ENCODE measurements at places on chromosomes 11 and 22.

DNA sequence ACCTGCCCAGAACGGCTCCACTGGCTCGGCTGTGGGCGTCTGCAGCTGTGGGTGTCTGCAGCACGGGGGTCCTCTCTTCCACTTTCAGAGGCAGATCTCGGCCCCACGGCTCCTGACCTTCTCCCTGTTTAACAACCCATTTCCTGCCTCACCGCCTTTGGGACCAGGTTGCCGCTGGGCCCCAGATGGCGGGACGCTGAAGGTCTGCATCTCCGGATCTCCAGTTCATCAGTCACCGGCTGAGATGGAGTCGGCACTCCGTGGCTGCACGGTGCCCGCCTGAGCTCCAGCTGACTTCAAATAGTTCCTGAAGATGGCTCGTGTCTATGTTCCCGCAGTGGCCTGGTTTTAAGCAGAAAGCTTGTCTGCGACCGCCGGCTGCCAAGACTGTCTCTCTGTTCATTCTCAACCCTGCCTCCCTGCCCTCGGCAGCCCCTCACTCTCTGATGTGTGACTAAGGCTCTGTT is 475.9 kb downstream of the BRD1 start:
- no peak for DNase-seq

DNA sequence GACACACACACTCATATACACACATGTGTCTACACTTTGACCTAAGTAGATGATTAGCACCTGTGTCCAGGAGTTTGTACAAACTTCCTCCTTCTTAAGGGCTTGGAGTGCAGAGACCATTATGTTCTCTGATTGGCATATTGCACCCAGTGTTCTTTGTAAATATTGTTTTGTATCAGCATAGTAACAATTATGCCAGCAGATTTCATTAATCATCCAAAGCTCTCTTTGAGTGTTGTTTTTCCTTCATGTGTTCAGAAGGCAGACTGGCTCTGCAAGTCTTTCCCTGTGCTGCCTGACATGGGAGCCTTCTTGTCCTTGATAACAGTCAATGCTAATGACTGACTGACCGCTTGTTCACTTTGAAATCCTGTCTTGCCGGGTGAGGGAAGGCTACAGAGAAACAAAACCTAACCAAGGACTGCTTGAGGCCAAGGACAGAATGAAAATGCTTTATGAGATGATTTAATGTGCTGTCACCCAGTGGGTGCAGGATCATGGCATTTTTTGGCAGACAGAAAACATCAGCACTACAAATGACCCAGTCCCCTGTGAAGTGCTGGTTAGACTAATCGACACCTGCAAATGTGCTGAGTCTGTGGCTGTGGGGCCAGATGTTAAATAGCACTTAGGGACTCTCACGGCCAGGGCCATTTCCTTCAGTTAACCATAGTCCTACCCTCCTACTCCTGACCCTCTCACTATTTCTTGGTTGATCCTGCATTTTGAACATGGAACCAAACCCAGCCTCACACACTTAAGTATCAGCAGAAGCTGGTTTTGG is 6.6 kb upstream of the BARX2 start:
- DNase-seq, result no peak

GRCh38 chr22:43235445-43236409 is 48.8 kb upstream of the TTLL12 start:
- DNase-seq, result no peak

DNA sequence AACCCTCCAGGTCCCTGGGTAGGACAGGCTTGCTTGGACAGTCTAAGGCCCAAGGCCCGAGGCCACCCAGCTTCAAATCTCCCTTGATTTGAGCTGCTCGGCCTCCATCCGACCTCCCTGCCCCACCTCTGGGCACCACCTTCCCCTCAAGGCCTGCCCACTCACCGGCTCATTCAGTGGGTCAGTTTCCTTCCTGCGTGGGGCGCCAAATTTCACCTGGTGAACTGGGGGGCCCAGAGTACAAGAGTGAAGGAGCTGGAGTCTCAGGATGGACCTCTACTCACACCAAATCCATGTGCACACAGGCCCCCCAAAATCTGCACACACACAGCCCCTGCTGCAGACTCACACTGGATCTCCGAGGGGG is 3.8 kb downstream of the MAP4K2 start:
- DNase-seq, result no peak

- no peak for DNase-seq
Measured at GRCh38 chr11:86199354-86199753, 45.2 kb upstream of the EED start.

DNA sequence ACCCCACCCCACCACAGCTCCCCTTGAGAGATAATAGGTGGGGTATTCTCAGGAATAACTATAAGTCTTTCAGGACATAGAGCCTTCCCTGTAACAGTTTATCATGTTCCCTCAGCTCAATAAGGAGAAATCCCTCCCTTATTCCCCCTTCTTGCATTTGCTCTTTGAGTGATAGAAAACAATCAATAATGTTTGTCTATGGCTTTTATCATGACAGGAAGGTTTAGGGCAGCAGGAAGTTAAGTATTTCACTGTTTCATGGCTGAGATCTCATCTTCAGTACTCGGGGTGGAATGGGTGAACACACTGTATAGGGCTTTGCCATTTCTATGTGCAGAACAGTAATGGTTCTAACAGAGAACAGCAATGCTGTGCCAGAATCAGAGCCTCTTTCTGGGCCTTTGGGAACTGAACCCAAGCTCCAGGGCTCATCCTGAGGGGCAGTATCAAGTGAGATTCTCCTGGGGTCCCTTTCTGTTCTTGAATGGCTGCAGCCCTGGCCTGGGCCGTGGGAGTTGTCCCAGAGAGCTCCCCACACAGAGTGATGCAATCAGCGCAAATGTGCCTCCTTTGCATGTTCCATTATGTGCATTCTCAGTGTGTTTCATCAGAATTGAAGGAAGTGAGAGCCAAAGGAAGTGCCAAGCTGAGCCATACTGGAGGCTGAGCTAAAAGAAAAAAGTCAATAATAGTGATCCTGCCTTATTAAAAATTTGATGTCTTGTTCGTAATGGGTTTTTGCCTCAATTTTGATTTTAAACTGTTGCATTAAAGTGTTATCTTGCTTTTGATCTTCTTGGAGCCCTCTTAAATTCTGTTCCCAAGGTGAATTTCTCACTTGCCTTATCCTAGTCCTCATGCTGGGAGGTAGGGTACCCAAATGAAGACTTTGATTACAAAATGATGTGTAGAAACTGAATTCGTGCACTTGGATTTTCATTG is 2.9 kb upstream of the CYP2R1 start:
- DNase-seq, result no peak

DNA sequence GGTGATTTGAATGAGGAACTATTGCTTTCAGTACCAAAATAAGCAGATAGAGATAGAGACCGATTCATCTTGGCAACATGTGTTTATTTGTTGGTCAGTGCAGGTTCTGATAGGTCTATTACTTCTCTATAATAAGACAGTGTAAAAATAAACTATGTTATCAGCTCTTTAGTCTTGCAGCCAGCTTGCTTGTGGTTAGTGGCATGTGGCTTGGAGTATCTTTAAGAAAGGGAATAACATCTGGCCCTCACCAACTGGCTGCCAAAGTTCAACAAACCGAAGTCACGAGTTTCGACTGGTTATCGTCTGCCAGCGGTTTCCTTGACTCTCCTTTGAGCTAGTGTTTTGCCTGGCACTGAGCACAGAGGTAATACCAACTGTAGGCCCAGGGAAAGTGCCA is 71.8 kb downstream of the CTTN start:
- DNase-seq, result no peak

DNA sequence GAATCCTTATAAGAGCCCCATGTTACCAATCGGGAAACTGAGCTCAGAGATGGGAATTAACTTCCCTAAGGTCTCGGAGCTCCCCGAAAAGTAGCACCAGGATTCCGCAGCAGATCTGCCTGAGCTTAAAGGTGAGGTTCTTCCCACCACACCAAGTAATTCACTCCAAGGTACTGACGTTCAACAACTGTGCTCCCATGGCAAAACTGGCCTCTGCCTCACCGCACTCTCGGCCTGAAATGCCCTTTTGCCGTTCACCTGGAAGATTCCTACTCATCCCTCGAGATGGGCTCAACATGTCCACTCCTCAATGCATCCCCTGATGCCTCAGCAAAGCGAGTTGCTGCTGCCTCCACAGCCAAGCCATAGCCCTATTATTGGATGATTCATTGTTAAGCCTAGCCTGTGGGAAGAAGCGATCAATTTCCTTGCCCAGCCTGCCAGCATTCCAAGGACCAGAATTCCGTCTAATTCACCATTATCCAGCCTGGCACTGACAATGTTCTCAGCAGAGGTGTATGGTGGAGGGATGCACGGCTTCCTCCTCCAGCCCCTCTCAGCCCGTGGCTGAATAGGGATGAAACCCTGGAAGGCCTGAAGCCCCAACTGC is 4.2 kb downstream of the PLAAT3 start:
- DNase-seq, result no peak
